ENCODE measurements at places on chromosomes 6 and 20.

GRCh38 chr6:14861491-14861943 lies 384.4 kb upstream of the JARID2 start:
- DNase-seq, result no peak

DNA sequence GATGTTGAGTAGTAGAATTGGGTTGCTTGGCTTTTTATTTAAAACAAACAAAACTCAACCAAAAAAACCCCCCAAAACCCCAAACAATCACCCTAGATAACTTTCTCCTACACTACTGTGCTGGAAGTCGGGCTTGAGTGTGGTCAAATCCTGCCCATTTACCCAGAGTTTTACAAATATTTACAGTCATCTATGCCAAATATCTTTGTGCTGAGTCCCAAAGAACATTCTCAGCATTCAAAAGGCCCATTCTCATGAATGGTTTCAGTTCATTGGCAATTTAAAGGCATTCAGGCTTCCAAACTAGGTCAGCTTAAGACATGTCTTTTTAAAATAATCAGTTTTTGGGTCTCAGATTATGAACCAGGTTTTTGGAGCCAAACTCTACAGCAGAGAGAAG lies 1.8 kb downstream of the RNF144B start:
- DNase-seq, result no peak

- DNase-seq, result no peak
Observed at GRCh38 chr6:27297857-27298730, 14.0 kb downstream of the POM121L2 start.

GRCh38 chr6:139955366-139956155 lies 581.1 kb upstream of the CITED2 start:
- DNase-seq, result no peak

DNA sequence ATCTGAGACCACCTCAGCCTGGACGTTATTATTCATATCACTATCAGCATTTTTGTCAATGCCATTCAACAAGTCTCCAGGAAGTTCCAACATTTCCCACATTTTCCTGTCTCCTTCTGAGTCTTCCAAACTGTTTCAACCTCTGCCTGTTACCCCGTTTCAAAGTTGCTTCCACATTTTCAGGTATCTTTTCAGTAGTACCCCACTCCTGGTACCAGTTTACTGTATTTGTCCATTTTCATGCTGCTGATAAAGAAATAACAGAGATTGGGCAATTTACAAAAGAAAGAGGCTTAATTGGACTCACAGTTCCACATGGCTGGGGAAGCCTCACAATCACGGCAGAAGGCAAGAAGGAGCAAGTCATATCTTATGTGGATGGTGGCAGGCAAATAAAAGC lies 565.5 kb downstream of the FRK start:
- DNase-seq, result no peak

DNA sequence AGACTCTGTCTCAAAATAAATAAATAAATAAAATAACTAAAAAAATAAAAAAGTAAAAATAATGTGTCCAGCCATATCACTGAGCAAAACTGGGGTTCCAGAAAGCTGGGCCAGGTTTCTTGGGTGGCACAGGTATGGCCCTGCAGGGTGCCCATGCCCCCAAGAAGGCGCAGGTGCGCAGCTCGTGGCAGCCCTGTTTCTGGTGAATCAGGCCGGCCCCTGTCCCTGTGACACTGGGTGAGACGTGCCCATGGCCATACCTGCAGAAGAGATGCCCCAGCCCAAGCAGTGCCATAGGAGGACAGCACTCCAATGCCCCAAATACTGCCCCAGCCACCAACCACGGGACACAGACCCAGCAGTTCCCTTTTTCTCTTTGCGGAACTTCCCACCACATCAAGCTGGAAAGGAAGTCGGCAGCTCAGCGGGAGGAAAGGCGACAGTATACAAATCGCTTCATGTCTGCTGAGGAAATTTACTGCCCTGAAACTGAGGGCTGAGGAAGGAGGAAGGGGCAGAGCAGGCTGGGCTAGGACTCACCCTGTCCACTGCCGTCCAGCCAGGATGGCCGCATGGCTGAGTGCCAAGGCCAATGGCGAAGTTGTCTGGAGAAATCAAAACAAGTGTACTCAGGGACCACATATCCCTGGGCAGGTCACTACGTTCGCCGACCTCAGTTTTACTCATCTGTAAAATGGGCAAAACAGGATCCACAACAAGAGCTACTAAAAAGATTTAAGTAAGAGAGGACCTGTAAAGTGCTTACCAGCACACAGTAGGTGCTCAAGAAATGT lies 55.4 kb downstream of the PREX1 start:
- DNase-seq, result no peak

- DNase-seq, result no peak
Observed at GRCh38 chr6:129179283-129179682, 296.3 kb downstream of the LAMA2 start.

- no peak for DNase-seq
Observed at GRCh38 chr20:10916312-10916711, 242.5 kb upstream of the JAG1 start.

GRCh38 chr20:17782768-17783167 lies 83.0 kb downstream of the BANF2 start:
- no peak for DNase-seq

- DNase-seq, result no peak
Observed at GRCh38 chr6:156654919-156655918, 122.0 kb upstream of the ARID1B start.

DNA sequence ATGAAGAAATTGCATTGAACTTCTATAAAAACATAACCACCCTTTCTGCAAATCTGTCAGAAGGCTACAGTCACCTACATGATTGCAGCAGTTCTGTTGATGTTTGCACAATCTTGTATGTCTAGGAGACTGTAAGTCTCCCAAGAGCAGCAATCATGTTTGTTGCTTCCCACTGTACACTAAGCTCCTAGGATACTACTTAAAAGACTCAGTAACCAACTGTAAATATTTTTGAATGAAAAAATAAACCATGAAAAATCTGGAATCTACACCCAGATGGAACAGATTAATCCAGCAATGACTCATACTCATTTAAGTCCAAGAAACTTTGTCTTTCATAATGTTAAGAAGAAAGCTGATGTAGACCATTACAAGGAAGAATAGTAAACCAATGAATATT lies 168.5 kb upstream of the ATXN1 start:
- no peak for DNase-seq

DNA sequence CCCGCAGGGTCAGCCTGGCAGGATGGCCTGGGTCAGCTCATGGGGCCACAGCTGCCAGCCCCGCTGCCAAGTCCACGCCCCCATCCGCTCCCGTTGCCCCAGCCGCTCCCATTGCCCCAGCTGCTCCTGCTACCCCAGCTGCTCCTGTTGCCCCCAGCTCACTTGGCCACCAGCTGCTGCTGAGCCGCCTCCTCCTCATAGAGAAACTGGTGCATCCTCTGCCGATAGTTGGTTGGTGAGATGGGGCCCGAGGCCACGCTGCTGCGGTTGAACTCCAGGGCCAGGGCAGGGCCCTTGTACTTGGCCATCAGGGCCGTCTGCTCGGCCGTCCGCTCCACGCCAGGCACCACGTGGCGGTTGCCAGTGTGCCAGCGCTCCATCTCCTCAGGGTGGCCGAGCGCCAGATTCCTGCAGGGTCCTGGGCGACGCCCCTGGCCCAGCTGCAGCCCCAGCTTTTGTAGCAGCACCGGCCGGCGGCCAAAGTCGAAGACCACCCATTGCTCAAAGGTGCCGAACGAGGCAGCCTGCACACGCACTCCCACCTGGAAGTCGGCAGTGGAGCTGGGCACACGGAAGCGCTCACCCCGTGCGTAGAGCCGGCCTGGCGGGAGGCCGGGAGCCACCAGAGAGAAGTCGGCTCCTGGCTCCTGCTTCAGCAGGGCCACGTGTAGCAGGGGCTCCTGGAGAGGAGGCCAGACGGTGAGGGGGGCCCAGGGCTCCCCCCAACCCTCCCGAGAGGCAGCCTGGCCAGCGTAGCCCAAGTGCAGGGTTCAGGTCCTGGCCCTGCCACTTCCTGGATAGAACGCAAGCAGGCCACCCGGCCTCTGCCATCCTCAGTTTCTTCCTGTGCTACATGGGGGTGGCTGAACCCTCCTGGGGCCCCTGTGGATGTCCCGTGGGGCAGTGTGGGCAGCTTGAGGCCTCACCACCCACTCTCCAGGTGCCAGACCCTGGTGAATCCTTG lies 4.8 kb downstream of the HELZ2 start:
- DNase-seq, result peak; percentile 34

- DNase-seq, result no peak
Observed at GRCh38 chr6:117733341-117733740, 58.1 kb downstream of the NUS1 start.

- DNase-seq, result no peak
Observed at GRCh38 chr6:126110512-126111270, 124.4 kb downstream of the TRMT11 start.

DNA sequence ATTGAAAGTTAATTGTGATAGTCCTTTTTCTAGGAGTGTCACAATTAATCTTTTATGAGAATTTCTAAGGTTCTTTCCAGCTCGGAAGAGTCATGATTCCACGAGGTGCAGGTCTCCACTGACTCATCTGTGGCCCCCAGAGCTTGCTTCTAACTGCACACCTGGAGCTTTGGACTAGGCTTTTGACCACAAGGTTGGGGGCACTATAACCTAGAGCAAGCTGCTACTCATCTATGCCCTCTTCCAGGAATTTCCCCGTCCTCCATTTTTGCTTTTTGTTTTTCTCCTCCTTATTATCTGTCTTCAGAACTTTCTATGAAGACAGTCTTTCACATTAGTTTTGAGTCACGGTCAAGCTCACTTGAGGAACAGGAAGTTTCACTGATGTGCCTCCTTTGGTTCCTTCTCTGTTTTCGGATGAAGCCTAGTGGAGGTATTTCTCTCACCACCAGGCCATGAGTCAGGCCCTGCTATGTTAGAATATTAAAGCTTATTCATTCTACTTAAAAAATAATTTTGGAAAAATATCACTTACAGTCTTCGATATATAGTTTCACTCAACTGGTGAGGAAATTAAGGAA lies 119.2 kb upstream of the INSM1 start:
- DNase-seq, result no peak

- no peak for DNase-seq
Observed at GRCh38 chr20:58344741-58345140, 35.2 kb downstream of the RAB22A start.

DNA sequence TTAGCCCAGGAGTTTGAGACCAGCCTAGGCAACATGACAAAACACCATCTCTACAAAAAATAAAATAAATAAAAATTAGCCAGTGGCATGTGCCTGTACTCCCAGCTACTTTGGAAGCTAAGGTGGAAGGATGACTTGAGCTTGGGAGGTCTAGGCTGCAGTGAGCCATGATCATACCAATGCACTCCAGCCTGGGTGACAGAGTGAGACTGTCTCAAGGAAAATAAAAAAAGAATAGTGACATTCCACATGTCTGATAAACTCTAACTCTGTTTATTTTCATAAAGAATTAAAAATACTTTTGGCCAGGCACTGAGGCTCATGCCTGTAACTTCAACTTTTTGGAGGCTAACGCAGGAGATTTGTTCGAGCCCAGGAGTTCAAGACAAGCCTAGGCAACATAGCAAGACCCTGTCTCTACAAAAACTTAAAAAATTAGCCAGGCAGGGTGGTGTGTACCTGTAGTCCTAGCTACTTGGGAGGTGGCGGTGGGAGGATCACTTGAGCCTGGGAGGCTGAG lies 115.1 kb downstream of the GJA1 start:
- DNase-seq, result no peak

GRCh38 chr6:125797886-125798444 lies 7.2 kb downstream of the NCOA7 start:
- DNase-seq, result no peak

DNA sequence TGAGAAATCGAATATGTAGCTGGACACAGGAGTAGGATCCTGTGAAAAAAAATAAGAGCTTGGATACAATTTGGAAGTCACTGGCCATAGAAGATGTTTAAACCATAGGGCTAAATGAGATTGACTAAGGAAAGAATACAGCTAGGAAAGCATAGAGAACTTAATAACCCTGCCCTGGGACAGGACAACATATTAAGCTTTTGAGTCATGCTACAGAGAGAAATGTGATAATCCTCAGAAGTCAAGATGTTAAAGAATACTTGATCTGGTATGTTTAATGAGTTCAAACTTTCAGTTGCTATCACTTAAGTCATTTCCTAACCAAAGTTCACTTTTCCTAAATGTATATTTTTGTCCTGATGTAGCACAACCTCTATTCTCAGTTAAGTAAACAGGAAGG lies 154.6 kb upstream of the TSHZ2 start:
- DNase-seq, result no peak

DNA sequence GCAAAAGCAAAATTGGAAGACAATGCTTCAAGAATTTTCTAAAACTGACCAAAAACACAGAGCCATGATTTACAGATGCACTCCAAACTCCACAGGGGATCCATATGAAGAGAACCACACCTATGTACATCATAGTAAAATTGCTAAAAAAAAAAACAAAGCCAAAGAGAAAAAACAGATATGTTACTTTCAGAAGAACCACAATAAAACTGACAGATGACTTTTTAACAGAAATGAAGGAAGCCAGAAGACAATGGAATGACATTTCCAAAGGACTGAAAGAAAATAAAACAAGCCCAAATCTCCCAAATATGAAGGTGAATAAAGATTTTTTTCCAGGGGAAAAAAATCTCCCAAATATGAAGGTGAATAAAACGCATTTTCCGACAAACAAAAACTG lies 17.5 kb downstream of the TRERF1 start:
- DNase-seq, result no peak

DNA sequence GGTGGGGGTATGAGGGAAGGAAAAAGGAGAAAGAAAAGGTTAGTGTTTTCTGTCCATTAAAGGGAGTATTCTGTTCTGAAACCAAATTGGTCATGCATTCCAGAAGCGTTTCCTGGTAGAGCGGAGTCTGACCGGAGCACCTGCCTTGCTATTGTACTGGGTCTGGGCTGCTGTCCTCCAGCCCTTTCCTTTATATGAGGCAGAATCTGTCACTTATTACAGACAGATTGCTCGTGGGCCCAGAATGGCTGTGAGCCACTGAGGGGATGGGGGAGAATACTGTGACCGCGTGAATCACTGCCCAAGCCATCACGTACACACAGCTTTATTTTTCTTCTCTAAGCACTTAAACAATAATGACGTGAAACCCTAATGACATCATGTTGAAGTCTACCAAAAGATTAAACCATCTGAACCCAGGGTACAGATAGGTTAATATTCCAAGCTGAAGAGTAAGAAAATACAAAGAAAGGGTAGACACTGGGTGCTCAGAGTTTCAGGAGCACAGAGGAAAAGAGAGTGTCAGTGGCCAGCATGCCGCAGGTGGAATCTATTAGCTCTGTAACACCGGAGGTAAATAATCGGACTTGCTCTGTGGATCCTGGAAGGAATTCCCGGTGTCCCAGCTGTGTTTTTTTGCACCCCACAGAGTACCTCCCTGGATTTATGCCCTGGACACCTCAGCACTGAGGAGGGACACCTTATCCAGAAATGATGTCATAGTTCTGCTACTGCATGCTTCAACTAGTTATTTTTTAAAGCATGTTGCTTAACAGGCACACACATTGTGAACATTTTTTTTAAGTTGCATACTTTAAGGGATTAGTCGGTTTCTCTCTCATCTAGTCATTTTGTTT lies 573.3 kb downstream of the PKHD1 start:
- DNase-seq, result no peak

GRCh38 chr6:108751851-108752732 lies 96.1 kb upstream of the ARMC2 start:
- DNase-seq, result no peak

- DNase-seq, result no peak
Observed at GRCh38 chr20:32516583-32517517, 68.3 kb downstream of the NOL4L start.

Measured in CD4-positive, alpha-beta T cell treated with Interferon alpha-2 for 1 hour (primary cell).